MM.1S (cell line): ENCODE measurements at places on chromosomes 7 and 10.

- no peak for DNase-seq
Observed at GRCh38 chr10:72890086-72890485, 3.5 kb upstream of the OIT3 start.

DNA sequence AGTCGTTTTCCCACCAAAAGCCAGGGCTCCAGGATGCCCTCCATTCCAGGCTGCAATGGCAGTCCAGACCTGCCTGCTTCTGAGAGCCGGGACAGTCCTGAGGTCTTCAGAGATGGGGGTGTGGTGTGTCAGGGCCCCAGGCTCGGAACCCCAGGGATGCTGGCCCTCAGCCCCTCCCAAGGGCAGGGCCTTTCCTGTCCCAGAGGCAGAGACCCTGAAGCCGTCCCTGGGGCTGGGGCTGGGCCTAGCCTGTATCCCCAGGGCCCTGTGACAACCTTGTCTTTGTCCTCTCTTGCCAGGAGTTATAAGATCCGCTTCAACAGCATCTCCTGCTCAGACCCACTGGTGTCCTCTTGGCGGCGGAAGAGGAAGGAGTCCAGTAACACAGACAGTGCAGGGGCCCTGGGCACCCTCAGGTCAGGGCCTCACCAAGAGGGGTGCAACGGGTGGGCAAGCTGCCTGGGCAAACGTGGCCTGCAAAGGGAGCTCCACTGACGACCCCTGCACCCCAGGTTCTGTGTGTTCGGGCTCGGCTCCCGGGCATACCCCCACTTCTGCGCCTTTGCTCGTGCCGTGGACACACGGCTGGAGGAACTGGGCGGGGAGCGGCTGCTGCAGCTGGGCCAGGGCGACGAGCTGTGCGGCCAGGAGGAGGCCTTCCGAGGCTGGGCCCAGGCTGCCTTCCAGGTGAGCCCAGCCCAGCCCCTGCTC is 15.9 kb downstream of the NOS3 start:
- no peak for DNase-seq

GRCh38 chr7:75616421-75617167 is 122.1 kb downstream of the HIP1 start:
- no peak for DNase-seq

- no peak for DNase-seq
Observed at GRCh38 chr7:84399661-84400060, 205.1 kb upstream of the SEMA3A start.

DNA sequence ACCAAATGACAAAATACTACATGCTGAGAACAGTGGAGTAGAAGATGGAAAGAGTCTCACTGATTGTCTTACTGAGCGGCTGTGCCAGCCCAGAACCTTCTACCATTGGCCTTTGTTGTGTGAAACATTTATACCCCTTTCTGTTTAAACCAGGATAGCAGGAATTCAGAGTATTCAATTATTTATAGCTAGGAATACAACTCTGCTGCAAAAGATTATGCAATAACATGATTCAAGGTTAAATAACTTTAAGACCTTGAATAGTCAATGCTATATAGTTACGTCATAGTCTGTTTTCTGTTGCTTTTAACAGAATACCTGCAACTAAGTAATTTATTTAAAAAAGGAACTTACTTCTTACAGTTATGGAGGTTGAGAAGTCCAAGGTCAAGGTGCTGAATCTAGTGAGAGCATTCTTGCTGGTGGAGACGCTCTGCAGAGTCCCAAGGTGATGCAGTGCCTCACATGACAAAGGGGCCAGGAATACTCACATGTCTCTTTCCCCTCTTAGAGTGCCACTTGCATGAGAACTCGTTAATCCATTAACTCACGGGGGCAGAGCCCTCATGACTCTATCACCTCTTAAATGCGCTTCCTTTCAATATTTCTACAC is 371.8 kb downstream of the MDFIC start:
- no peak for DNase-seq

GRCh38 chr7:143408686-143409561 is at the start of gene EPHA1:
Gene EPHA1, minus strand, starts transcription at chr7:143408856. Its CDS starts 51 bp downstream, at chr7:143408805.
- peak; percentile 90 for DNase-seq

DNA sequence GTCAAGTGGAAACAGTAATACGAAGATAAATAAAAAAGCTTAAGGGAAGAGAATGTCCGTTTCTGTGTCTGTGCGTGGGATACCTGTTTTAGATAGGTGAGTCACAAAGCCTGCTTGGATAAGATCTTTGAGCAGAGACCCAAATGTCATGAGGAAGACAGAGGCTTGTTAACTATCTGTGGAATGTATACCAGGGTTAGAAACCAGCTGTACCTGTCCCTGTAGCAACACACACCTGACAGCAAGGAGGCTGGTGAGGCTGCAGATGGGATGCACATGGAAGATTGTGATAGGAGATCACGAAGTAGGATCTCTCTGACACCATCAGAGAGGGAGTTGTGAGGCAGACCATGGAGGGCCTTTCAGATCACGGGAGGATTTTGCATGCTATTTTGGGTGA is 105.3 kb downstream of the ARHGAP21 start:
- no peak for DNase-seq

GRCh38 chr7:103689255-103689654 is 243.2 kb upstream of the SLC26A5 start:
- DNase-seq = no peak

- peak; percentile 43 for DNase-seq
Observed at GRCh38 chr10:83848677-83849076, 290.6 kb upstream of the GHITM start.
